M059J (cell line): ENCODE measurements at places on chromosomes 6 and 20. TPM values are rescaled to one million over a fixed set of nuclear protein-coding genes. Genes with fewer than 3 reads are reported as not detected.

DNA sequence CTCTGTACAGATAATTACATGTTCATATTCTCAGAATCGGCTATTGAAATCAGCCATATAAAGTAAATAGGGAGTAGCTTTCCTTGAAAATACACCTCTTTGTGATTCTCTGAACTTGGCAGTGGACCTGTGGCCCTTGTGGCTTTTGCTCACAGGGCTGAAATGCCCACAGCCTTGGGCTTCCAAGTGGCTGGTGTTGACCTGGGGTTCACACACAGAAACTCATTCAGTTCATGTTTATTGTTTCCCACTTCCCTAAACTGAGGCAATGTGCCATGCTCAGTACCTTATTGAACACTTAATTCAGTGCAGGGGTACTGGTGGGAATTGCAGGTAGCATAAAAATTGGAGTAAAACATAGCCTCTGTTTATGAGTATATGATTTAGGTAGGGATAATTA is 19.1 kb upstream of the TULP4 start:
- no peak for DNase-seq

DNA sequence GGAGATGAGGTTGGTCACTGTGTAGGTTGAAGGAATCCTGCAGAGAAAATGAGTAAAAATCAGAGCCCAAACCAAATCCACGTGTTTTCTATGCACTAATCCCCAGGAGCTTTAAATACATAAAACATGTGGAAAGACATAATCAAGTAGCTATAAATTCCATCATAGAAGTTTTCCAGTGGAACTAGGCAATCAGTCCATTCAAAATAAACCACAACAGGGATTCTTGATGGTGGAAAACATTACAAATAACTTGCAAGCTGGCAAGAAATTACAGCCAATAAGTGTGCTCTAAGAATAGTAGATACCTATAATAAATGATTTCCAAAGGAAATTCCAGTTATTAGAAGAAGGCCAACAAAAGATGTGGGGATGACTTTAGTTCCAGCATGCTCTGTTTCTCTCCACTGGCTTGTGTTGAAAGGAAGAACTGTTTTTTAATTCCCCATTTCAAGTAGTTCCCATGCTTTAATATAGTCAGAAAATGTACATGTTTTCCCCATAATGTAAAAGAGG is 49.8 kb upstream of the ADGRG6 start:
- no peak for DNase-seq

GRCh38 chr6:77036400-77036799 is 426.9 kb downstream of the HTR1B start:
- DNase-seq, result no peak

Gene BANF2
- total RNA-seq, result not detected in 2 replicates

Gene C20orf204
- total RNA-seq, result 0.02 TPM in 2 replicates
